ELF-1 (cell line): ENCODE measurements at places on chromosomes 5 and 9.

- no peak for DNase-seq
These were observed 94.1 kb upstream of the RANBP6 start for GRCh38 chr9:6109571-6109970.

- peak; percentile 14 for DNase-seq
These were observed 101.3 kb downstream of the FBXL7 start for GRCh38 chr5:15601274-15601673.

DNA sequence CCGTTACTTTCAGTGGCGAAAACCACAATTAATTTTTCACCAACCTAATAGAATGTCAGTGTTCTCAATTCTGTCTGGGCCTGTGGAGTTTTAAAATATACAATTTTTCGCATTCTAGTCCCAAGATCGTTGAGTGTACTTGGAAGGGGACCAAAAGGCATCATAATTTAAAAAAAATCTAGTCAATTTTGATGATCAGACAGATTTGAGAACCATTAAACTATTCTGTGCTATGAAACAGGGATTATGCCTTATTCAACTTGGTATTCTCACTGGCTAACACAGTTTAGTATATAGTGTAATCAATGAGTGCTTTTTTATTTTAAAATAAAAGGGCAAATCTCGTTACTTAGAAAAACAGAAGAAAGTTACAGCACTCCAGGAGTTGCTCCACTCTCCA is 61.5 kb upstream of the TNFSF15 start:
- DNase-seq = no peak

- no peak for DNase-seq
These were observed 273.4 kb downstream of the CSNK1G3 start for GRCh38 chr5:123785162-123786071.

DNA sequence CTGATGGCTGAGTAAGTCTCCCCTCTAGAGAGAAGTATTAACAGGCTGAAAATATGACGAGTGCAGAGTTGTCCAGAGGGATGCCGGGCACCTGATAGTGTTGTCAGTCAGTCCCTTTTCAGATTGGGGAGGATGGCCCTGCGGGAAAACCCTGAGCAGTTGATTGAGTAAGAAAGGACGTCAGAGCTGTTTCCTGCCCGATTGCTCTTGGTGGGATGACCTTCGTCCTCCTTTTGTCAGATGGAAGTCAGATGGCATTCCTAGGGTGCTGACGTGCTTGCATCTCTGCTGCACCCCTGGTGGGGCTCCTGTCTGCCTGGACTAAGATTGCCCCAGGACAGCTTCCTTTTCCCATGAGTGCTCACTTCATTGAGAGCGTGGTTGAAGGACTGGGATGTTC is 9.8 kb downstream of the ZNF354B start:
- no peak for DNase-seq

DNA sequence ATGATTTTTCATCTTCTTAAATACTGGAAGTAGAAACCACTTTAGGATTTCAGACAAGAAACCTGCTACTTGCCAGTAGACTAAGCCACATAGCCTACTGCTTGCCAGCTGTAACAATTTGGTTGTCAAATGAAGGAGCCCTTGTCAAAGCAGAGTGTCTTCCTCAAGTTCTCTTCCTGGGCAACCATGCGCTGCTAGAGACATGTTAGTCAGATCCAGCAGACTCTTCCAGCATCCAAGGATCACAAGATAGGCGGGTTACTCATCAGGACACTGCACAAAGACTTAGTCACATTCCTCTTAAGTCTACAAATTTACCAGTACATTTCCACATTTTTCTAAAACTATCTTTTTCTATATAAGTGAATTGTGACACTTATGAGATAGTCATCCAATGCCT is 24.4 kb downstream of the SKIC3 start:
- no peak for DNase-seq

DNA sequence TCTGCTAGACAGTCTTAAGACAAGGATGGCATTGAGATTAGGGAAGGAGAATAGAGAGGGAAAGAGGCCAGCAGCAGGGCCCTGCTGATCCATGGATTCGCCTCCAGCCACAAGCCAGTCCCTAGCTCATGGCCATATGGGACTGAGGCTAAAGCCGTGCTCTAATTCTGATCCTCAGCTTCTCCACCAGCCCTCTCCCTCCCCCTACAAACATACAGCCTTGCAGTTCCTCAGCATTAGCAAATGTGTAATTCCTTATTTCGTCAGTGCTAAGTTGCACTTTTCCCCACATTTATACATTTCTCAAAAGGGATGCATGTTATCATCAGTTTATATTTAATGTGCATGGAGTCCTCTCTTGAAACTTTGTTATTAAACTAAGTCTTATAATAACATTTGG is 34.8 kb downstream of the ZNF462 start:
- no peak for DNase-seq

DNA sequence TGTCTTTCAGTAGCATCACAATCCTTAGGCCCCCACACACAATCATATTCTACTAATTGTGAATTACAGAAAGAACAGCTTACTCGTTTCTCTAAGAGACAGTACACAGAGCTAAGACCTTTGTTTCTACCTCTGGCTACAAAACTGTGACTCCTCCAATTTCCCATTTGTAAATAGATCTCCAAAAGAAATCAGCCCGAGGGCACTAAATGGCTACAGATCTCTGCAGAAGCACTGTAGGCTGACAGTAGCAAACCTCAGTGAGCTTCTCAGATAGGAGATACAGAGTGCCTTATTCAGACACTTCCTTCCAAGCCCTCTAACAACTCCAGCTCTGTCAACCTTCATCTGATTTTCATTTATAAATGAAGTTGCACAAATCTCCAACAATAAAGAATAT is 51.0 kb downstream of the EFNA5 start:
- DNase-seq = peak; percentile 62

DNA sequence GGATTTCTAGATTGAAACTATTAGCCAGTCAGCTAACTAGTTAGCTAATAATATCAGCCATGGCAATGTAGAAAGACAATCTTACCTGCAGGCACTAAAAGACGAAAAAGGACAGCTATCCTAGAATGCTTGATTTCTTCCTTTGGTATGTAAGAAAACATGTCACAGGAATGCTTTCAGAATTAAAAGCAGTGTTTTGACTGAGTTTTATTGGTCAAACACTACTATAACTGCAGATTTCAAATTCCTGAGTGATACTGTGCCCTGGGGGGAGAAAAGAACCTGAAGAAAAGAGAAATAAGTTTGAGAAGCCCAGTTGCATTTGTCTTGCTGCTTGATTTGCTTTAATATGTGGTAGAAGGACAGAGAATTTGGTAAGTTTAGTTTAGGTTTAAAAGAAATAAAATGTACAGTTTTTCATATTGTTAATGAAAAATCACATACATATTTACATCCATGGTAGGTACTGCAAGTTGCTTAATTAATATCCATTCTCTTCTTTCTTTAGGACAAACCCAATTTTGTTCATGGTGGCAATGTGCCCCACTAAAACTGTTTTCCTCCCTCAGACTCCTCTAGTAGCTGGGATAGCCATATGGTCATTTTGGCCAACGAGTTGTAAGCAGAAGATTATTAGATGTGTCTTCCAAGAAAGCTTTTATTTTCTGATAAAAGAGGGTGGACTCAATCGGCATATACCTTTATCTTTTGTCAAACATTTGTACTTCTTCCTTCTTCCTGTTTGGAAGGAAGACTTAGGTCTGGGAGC is 4.3 kb upstream of the FAM169A start:
- DNase-seq = no peak

GRCh38 chr5:477871-478270 is 34.9 kb downstream of the EXOC3 start:
- DNase-seq = no peak

DNA sequence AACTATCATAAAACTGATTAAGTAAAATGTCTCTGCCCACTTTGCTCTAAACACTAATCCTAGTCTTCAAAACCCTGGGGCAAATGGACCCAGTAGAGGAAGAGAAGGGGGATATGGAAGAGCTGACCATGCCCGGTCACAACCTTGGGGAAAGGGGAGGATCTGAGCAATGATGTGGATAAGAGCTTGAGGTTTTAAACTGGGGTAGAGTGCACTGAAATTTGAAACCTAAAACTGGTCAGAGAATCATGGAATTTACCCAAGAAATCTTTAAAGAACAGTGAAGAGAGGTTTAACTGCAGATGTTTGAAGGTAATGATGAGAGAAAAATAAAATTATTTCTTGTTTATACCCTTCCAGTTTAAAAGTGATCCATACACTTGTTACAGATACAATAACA is 110.8 kb downstream of the MRPS30 start:
- no peak for DNase-seq

GRCh38 chr5:66892716-66893115 is 296.5 kb downstream of the MAST4 start:
- DNase-seq = no peak

- DNase-seq = no peak
These were observed 21.7 kb upstream of the ADAMTSL1 start for GRCh38 chr9:18452276-18452675.

GRCh38 chr5:115544043-115544435 is 536 bp downstream of the FEM1C start:
- no peak for DNase-seq

- no peak for DNase-seq
These were observed 182.6 kb downstream of the FBXL7 start for GRCh38 chr5:15682566-15682965.
